ENCODE measurements at places on chromosomes 16 and 17. TPM values are rescaled to one million over a fixed set of nuclear protein-coding genes. Genes with fewer than 3 reads are reported as not detected.

Gene SBK1
- 2.8 TPM for total RNA-seq

Gene BCL6B
- total RNA-seq = 13.1 TPM

GRCh38 chr17:2067608-2068024 is 12.7 kb downstream of the HIC1 start:
- no peak for DNase-seq

DNA sequence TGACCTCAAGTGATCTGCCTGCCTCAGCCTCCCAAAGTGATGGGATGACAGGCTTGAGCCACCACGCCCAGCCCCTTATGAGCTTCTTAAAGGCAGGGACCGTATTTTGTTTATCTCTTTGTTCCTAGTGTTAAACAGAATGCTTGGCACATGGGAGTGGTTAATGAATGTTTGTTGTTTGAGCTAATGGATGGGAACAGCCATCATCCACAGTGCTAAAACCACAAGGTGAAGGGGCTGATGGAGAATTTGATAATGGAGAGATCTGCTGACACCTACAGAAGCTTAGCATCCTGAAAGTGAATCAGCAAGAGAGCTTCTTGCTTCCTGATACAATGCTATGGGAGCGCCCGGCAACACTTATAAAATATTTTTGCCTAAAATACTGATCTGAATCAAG is 8.6 kb upstream of the CDH1 start:
- no peak for DNase-seq

- peak; percentile 26 for DNase-seq
These were observed 4.0 kb downstream of the MYBBP1A start for GRCh38 chr17:4551141-4551540.

GRCh38 chr16:80806927-80807340 is 2.5 kb upstream of the CDYL2 start:
- no peak for DNase-seq

- no peak for DNase-seq
These were observed 67.2 kb upstream of the CDC42EP4 start for GRCh38 chr17:73378974-73379470.

DNA sequence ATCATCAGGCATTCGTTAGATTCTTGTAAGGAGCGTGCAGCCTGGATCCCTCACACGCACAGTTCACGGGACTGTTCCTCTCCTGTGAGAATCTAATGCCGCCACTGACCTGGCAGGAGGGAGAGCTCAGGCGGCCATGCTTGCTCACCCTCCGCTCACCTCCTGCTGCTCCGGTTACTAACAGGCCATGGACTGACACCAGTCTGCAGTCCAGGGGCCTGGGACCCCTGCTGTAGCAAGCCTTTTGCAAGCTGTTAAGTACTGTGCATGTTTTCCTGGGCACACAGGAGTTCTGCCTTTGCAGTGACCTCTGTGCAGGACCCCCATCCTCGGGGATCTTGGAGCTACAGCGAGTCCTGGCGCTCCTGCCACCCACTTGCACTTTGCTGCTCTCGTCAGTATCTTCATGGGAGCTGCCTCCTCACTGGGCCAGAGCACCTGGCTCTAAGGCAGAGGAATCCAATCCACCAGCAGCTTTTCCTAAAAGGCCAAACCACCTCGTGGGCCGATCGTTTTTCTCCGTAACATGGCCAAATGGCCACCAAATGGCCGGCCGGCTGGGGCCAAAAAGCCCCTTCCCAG is 230.6 kb downstream of the FOXL1 start:
- no peak for DNase-seq

Gene DPEP2
- total RNA-seq = 2.2 TPM

- peak; percentile 87 for DNase-seq
These were observed 12.3 kb downstream of the GLIS2 start for GRCh38 chr16:4328046-4328781.

Gene USP6
- total RNA-seq = 0.15 TPM

Gene KCNH6
- not detected for total RNA-seq

DNA sequence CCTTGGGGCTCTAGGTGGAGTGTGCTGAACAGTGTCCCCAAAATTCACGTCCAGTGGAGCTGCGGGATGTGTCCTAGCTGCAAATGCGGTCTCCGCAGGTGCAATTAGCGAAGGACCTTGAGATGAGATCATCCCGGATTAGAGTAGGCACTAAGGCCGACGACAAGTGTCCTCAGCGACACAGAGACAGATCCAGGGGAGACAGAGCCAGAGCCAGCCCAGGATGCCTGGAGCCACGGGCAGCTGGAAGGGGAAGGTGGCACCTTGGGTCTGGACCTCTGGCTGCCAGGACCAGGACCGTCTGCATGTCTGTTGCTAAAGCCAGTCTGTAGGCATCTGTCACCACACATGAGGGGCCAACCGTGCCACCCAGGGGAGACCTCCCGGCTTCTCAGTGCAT is 24.5 kb downstream of the SLC7A5 start:
- no peak for DNase-seq

Gene ZNF778
- total RNA-seq = 8.1 TPM

DNA sequence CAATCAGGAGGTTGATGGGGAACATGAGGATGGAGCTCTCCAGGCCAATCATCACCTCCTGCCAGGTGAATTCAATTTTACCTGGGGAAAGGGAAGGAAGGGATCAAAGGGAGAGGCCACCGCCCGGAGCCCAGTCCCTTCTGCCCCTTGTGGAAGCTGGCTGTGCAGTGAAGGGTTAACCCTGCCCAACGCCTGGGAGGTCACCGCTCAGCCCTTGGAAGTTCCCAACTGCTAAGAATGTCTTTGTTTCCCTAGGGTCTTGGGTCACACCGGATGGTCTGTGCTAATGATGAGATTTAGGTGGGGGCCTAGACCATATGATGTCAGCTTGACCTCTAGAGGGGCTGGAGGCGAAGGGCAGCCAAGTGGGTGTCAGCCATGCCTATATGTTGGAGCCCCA is 52.1 kb upstream of the GCSH start:
- no peak for DNase-seq

- DNase-seq = no peak
These were observed 17.4 kb downstream of the MFSD11 start for GRCh38 chr17:76755285-76755684.

DNA sequence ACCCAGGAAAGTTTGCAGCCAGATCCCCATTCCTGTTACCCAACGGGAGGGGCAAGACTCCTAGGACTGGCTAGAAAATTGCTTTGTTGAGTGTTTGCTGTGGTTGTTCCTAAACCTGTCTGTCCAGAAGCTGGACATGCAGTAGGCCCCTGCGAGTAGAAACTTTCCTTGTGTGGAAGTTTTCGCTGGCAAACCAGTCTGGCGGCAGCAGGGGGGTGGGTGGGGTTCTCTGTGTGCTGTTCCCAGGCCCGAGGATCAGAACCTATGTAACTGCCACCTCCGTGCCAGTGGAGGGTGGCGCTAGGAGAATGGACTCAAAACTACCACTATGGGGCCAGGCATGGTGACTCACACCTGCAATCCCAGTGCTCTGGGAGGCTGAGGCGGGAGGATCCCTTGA is 9.2 kb downstream of the SGSM2 start:
- DNase-seq = no peak

DNA sequence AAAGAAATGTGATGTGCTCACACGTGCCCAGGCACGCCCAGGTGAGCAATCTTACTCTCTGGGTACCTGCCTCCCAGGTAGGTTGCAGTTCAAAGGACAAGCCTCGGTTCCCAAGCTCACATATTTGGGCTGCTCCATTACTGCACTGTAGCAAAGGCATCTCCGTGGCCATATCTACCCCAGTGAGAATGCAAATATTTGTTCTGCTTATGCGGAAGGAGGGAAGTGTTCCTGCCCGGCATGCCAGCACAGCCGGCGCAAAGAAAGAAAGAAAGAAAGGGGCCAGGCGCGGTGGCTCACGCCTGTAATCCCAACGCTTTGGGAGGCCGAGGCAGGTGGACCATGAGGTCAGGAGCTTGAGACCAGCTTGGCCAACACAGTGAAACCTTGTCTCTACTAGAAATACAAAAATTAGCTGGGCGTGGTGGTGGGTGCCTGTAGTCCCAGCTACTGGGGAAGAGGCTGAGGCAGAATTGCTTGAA is 30.7 kb downstream of the SLC43A2 start:
- no peak for DNase-seq

DNA sequence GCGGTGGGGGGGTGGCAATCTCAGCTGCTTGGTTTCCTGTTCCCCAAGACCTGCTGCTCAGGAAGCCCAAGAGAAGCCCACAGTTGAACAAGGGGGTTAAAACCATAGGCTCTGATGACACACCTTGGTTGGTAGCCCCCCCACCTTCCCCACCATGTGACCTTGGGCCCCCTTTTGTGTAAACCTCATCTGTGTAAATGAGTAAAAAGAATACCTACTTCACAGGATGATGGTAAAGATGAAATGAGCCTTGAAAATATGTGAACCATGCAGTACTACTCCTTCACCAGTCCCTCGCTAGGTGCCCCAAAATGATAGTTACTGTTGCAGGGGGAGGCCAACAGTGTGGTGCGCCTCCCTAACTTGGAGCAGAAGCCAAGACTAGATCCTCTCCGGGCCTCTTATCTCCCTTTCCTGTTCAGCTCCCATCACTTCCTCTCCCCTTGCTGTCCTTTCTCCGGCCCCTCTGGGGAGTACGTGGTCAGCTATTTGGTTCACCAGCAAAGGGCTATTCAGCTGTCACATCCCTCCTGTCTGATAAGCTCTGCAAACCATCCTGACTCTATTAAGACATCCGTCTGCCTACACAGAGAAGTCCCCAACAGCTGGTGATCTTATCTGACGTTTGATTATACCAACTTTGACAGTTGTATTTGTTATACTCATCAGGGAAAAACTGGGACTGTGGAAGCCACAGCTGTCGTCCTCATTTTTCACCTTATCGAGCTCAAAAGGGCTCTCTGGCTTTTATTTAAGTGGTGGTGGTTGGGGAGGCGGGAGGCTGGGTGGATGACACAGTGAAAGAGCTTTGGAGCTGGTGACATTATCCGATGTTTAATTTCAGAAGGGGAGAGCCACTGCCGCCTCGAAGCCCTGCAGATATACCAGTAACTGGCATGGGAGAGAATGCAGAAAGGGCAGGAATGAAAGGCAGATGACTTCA is 19.9 kb downstream of the DCAKD start:
- DNase-seq = no peak

DNA sequence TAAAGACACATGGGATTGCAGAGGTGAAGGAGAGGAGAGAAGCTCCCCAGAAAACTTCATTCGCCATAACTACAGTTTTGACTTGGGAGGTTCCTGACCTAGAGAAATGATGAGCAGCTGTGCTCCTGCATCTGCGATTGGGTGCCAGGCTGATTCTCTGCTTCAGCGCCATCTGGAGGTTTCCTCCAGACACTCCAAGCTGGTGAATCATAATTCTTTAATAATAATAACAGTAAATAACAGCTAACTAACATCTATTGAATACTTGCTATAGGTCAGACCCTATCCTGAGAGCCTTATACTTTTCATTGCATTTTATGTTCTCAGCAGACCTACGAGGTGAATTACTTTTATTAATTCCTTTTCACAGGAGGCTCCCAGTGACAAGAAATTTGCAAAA is 575.8 kb downstream of the TOX3 start:
- no peak for DNase-seq

DNA sequence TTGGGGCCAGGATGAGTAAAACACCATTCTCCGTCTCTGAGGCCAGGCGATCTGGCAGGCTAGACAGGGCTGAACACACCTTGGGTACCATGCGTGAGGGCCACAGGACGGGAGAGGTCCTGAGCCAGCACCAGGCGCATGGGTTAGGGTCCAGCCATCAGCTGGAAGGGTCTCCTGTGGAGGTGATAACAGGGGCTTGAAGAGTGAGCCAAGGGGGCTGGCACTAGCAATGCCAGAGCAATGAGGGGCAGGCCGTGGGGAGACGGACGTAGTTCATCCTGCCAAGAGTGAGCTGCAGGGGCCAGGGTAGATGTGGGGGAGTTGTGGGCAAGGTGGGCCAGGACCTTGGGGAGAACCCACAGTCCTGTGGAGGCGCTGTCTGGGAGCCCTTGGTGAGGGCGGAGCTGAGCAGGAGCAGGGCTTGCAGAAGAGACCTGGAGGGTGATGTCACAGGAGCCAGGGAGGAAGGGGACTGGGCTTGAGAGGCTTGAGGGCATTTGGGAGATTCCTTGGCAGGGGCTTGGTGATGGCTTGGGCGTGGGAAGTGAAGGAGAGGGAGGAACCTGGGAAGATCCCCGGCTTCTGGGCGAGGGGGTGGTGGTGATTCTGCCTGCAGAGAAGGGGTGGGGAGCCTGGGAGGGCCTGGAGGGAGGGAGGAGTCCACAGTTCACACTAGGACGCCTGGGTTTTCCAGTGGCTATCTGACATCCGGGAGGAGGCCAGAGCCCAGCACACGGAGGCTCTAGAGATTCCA is 6.3 kb upstream of the NPTX1 start:
- no peak for DNase-seq

DNA sequence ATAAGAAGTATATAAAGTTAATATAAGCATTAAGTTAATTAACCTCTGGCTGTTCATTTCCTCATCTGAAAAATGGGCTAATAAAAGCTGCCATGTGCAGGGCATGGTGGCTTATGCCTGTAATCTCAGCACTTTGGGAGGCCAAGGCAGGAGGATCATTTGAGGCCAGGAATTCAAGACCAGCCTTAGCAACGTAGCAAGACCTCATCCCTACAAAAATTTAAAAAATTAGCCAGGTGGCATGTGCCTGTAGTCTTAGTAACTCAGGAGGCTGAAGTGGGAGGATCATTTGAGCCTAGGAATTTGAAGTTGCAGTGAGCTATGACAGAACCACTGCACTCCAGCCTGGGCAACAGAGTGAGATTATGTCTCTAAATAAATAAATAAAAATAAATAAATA is 40.6 kb upstream of the MMD start:
- no peak for DNase-seq

DNA sequence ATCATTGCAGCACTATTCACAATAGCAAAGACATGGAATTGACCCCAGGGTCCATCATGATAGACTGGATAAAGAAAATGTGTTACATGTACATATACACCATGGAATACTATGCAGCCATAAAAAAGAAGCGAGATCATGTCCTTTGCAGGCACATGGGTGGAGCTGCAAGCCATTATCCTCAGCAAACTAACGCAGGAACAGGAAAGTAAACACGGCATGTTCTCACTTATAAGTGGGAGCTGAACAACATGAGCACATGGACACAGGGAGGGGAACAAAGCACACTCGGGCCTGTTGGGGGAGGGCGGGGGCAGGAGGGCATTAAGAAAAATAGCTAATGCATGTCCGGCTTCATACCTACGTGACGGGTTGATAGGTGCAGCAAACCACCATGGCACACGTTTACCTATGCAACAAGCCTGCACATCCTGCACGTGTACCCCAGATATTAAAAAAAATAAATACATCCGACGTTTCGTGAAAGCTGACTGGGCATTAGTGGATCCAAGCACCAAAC is 28.9 kb downstream of the ZNF778 start:
- DNase-seq = no peak

DNA sequence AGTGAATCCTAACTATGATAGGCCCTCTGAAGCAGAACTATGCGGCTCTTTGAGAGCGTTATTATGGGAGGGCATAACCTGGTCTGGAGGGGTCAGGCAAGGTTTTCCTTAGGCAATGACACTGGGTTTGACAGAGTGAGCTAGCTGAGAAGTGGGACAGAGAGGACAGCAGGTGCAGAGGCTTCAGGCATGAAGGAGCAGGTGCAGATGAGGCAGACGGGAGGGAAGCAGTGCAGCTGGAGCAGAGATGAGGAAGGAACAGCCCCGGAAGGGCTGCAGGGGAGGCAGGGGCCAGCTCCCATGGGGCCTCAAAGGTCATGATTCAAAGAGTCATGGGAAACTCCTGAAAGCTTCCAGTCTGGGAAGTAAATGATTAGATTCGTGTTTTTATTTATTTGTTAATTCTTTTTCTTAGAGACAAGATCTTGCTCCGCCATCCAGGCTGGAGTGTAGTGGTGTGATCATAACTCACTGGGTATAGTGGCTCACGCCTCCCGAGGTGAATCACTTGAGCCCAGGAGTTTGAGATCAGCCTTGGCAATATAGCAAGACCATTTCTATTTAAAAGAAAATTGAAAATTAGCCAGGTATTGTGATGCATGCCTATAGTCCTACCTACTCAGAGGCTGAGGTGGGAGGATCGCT is 5.4 kb downstream of the MARCHF10 start:
- DNase-seq = no peak

Measured in left ventricle myocardium superior (tissue), 1 donor.